M059J (cell line): ENCODE measurements at places on chromosomes 6 and 20.

DNA sequence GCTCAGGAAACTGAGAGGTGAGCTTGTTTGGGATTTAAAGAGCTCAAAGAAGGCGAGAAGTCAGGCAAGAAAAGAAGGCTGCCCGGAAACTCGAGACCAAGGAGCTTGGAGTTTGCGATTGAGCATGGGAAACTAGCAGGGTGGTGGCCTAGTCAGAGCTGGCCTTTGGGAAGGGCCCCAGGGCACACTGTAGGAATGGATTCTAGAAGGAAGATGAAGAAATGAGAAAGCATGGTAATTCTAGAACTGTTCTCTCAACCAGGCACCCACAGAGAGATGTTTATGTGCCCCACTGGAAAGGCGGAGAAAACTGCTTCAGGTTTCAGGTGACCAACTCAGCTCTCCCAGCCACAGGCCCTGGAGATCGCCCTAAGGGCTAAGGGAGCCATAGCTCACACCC, 126.2 kb downstream of the FOXO3 start:
- peak; percentile 61 for DNase-seq

DNA sequence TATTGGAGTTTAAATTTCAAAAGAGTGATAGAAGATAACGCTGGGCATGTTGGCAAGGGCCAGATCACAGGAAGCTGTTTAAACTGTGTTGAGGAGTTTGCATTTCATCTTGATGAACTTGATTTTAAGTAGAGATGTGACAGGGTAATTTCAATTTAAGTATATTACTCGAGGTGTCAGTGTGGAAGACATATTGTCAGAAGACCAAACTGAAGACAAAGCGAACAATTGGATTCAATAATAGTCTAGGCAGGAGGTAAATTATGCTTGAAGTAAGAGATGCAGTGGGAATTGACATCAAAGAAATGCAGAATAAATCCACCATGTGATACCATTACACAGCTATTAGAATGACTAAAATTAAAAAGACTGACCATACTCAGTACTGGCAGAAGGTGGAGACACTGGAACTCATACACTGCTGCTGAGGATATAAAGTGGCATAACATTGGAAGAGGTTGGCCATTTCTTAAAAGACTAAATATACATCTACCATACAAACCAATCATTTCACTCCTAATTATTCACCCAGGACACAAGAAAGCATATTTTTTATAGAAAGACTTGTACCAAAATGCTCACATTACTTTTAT, 240.8 kb downstream of the ARHGAP18 start:
- peak; percentile 35 for DNase-seq

GRCh38 chr6:106116125-106116832, 30.1 kb downstream of the PRDM1 start:
- DNase-seq = peak; percentile 90

GRCh38 chr20:16760431-16761304, 12.5 kb downstream of the OTOR start:
- no peak for DNase-seq

DNA sequence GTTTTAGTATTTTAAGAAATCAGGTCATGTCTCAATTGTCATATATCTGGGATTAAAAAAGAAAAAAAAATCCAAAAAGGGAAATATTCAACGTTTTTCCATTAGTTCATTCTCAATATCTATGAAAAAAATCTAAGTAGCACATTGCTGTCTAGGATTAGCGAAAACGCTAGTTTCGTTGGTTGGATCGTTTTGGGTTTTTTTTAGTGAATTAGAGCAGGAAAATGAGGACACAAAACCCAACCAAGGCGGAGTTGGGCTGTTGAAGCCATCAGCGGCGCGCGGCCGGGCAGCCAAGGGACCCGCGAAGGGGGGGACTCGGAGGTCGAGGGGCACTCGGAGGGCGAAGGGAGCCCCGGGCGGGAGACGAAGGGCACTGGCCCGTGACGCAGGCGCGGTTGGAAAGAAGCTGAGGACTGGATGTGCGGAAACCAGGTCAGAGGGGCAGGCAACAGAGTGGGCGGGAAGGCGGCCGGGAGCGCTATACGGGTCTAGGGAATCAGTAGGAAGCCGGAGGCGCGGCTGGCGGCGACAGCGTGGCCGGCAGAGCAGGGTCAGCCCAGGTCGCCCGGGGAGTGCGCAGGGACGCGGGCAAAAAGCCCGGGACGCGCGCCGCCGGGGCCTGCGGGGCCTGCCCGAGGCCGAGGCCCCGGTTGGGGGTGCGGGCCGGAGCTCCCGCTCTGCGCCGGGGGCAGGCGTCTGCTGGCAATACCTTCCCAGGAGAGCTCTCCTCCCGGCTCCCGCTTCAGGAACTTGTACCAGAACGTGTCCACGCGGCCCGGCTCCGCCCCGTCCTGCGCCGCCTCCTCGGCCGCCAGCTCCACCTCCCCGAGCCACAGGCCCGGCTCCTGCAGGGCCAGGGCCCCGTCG, 599 bp downstream of the EPM2A start:
- peak; percentile 95 for DNase-seq

GRCh38 chr6:26284537-26285142, 80.4 kb upstream of the BTN3A2 start:
- DNase-seq = peak; percentile 63

DNA sequence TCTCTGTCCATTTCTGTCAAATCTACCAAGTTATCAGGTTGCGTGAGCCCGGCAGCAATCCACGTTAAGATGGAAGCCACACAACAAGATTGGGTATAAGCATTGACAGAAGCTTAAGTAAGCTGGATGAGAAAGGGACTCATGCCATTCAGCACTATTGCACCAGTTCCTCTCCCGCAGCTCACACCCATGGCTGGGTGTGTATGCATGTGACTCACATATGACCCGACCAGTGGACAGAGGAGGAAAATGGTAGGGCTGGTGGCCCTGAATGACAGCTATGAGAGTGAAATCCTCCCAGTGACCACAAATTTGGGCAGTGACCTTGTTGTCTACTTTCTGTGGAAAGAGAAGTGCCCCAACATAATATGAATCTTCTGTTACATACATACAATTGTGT, 113.5 kb downstream of the OTOR start:
- DNase-seq = no peak

DNA sequence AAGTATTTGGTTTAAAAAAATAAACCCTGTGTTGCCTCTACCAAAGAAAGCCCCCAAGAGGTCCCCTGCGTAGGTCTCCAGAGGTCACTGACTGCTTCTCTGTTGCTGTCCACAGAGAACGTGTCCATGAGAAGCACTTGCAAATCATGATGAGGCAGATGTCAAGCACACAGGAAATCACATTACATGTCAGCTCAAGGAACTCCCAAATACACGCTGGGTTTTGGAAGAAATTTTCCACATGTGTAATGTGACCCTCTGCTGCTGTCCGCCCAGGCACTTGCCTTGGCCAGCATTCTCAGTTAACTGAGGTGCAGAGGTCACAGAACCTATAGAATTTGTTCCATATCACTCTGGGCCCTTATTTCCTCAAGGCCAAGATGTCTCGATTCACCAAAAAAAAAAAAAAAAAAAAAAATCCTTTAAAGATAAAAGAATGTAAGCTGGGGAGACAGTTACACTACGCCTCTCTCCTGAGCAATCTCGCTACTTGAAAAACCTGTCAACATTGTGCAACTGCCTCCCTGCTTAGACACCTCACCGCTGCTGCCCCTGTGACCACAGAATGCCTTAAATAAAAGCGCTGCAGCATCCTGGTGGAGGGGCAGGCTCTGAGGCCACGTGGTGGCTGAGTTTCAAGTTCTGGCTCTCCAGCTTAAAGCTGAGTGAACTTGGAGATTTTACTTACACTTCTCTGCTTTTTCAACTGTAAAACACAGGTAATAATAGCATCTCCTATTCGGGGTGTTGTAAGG, 42.3 kb downstream of the SLC22A23 start:
- DNase-seq = peak; percentile 84

DNA sequence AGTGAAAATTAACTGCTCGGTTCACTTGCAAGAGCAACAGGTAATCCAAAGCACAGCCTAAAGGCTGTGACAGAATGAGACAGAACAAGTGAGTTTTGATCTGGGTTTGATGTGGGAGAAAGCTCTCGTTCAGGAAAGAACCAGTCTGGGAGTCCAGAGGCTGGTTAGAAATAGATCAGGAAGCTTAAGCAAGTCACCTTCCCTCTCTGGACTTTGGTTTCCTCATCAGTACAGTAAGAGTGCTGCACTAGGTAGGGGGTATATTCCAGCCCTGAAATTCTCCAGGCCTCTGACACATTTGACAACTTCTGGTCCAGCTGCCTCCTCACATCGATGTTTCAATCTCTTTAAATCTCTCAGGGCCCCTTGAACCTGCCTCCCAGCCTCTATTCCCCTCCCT, 33.7 kb upstream of the MDGA1 start:
- no peak for DNase-seq

DNA sequence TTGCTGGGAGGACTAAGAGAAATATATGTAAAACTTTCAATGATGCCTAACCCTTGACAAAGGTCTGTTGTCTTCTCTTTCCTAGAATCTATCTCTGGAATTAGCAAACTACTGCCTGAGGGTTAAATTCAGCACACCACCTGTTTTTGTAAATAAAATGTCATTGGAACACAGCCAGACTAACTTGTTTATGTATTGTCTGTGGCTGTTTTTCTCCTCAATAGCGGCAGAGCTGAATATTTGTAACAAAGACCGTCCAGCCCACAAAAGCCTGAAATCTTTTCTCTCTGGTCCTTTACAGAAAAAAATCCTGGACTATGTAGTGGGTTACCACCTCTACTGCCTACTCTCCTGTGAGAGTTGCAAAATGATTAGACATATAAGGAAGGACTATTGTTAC, 33.3 kb upstream of the SYNDIG1 start:
- DNase-seq = no peak

GRCh38 chr6:112764377-112764776, 417.2 kb downstream of the RFPL4B start:
- no peak for DNase-seq

GRCh38 chr6:4973415-4973814, 30.4 kb downstream of the RPP40 start:
- DNase-seq = no peak

DNA sequence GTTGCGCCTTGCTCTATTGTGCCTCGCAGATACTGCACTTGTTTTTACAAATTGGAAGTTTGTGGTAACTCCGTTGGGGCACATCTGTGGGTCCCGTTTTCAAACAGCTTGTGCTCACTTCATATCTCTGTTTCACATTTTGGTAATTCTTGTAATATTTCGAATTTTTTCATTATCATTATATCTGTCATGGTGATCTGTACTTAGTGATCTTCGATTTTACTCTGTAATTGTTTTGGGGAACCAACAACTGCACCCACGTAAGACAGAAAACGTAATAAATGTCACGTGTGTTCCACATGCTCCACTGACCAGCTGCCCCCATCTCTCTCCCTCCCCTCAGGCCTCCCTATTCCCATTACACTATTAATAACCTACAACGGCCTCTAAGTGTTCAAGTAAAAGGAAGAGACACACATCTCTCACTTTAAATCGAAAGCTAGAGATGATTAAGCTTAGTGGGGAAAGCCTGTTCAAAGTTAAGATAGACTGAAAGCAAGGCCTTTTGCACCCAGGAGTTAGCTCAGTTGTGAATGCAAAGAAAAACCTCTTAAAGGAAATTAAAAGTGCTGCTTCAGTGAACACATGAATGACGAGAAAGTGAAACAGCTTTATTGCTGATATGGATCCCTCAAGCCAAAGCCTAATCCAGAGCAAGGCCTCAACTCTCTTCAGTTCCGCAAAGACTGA, 26.9 kb downstream of the TTLL2 start:
- no peak for DNase-seq

- DNase-seq = peak; percentile 74
Observed at GRCh38 chr20:49287555-49288249, 9.8 kb upstream of the ZNFX1 start.

DNA sequence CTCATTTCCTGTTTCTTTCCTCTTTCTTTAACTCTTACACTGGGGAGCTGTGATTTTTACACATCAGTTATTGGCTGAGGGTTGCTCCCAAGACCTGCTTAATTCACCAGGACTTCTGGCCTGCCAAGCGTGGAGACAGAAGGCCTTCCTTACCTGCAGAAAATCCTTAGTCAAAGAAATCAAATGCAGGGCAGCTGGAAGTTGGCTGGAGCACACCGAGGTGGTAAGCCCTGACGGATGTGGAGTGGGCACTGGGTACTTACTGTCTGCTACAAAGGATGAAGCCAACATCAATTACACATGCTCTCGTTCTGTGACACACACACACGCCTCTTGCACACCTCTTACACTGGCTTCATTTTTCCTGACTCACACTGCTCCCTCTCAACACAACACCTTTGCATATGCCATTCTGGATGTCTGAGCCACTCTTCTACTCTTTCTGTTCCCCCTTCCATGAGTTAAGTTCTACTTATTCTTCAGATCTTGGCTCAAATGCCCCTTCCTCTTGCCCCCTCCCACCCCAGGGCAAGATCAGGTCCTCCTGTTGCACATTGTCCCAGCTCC, 61.6 kb downstream of the TTI1 start:
- no peak for DNase-seq

GRCh38 chr6:24910961-24911725, 24.6 kb downstream of the RIPOR2 start:
- DNase-seq = peak; percentile 74

DNA sequence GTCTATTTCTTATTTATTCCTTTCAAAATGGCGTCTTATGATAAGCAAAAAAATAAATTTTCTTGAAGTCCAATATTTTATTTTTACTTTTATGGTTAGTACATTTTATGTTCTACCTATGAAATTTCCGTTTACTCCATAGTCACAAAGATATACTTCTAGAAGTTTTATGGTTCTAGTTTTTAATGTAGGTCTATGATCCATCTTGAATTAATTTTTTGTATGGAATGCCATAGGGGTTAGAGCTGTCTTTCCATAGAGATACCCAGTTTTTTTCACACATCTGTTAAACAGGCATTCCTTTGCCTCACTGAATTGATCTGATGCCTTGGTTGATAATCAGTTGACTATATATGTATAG, 24.9 kb upstream of the ASIP start:
- DNase-seq = no peak

DNA sequence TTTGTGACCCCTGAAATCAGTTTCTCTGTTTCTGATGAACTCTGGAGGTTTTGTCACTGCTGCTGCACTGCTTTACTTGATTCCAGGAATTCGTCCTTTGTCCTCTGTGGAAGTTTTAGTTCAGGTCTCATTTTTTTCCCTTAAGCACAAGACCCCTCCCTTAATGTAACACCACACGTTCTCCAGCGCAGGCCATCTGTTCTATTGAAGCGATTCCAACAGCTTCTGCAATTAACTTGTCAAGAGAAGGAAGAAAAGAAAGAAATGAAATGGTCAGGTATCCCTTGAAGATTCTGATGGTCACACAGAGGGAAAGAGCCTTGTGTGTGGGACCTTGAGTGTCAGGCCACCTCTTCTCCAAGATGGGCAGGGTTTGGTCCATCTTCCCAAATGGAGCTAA, 7.8 kb upstream of the MAS1L start:
- no peak for DNase-seq

- peak; percentile 64 for DNase-seq
Observed at GRCh38 chr6:105164418-105164817, 15.4 kb downstream of the POPDC3 start.

- DNase-seq = peak; percentile 35
Observed at GRCh38 chr6:143872201-143872600, 7.9 kb downstream of the ZC2HC1B start.

DNA sequence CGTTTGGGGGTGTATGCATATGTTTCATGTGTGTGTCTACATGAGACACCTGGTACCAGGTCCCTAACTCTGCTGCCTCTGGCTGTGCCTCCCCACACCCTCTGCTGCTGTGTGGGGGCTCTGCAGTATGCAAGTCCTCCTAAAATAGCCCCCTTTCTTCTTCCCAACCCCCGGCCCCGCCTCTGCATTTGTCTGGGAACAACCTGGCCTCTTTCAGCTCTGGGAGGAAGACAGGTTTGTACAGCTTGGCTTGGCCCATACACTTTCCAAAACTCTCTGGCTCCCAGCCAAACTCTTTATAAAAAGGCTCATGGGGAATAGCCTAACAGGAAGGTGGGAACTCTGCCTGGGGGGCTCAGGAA, 27.1 kb upstream of the EMILIN3 start:
- DNase-seq = no peak

GRCh38 chr6:108435391-108435790, 125.3 kb upstream of the FOXO3 start:
- DNase-seq = no peak
